ENCODE measurements at places on chromosomes 7 and 10. TPM values are rescaled to one million over a fixed set of nuclear protein-coding genes. Genes with fewer than 3 reads are reported as not detected.
A peak's percentile ranks its signal among the peaks of the same experiment; 100 is the strongest.

- DNase-seq = no peak
These were observed 162.2 kb upstream of the ITGB1 start for GRCh38 chr10:33120275-33120674.

- DNase-seq = no peak
These were observed 855 bp upstream of the PALD1 start for GRCh38 chr10:70477661-70478162.

GRCh38 chr10:24463611-24464426, 254.9 kb downstream of the KIAA1217 start:
- DNase-seq = peak; percentile 3

DNA sequence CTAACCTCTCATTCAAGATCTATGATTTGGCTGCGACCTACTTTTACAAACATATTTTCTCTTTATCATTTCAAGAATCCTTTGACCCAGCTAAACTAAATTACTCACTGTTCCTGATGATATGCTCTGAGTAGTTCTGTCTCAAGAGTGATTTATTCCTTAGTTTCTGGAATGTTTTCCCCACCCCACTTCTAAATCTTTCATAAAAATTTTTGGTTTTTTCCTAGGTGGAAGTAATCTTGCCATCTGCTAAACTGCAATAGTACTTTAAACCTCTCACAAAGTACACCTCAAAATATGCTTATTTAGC, 170.8 kb downstream of the DNAJC1 start:
- DNase-seq = no peak

DNA sequence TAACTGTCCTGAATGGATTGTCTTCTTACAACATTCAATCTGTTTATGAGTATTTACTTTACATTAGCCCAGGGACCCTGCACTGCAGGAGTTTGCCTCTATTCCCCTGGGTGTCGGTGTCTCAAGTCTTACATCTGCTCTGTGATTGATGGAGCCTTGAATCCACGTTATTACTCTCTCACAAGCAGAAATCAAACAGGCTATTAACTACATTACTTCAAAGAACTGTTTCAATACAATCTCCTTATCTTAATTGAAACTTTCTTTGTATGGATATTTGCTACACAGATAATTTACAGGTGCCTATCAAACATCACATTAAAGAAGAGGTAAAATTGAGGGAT, 3.1 kb upstream of the ARID5B start:
- DNase-seq = no peak

DNA sequence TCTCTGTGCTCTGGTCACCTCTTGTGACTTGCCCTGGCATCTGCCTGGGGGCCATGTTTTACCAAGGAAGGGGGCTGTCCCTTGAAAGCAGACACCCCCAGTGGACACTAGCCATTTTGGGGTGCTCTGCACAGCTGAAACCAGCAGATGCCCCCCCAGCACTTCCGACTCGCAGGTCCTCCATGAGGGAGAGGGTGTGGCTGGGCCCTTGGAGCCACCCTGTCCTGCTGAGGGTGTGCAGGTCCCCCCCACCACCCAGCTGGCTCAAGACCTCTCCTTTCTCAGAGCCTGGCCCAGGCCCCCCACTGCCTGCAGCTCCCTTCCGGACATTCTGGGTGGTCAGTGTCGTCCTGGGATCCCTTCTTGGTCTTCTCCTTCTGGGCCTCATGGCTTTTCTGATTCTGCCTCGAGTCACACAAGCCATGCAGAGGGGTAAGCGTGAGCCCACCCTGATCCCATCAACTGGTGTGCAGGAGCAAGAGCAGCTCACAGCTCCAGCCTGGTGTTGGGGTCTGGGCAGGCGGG, 12.3 kb downstream of the SCART1 start:
- no peak for DNase-seq

Gene GDF2
- not detected for total RNA-seq

Gene ADAMTS14
- total RNA-seq = 1.2 TPM

All from cerebellum (tissue), 4 donors.